DMS153 (cell line): ENCODE measurements at places on chromosomes 3 and 15.

GRCh38 chr15:84725001-84725491 lies 9.1 kb upstream of the SEC11A start:
- DNase-seq, result no peak

- DNase-seq, result no peak
These were observed at the start of gene CX3CR1 for GRCh38 chr3:39279745-39280517. Gene CX3CR1, minus strand, starts transcription at chr3:39280036. Its CDS starts 13,527 bp downstream, at chr3:39266509.

DNA sequence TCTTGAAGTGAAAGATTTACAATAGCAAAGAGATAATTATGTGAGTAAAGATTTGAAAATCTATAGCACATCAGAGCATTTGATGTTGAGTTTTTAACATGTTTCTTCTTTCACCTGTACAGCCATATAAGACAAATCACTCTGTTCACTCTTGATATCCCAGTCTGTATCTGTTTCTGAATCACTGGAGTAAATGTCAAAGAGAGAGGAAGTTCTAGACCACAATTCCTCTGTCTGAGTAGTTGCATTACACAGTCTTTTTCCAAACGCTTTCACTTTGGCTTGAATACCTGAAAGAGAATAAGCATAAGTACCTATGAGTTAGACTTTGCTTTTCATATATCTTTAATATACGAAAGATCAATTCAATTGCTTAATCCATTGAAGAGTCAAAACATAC lies 9.9 kb downstream of the THAP10 start:
- DNase-seq, result no peak

GRCh38 chr3:49761661-49762060 lies 24.7 kb downstream of the IP6K1 start:
- no peak for DNase-seq

DNA sequence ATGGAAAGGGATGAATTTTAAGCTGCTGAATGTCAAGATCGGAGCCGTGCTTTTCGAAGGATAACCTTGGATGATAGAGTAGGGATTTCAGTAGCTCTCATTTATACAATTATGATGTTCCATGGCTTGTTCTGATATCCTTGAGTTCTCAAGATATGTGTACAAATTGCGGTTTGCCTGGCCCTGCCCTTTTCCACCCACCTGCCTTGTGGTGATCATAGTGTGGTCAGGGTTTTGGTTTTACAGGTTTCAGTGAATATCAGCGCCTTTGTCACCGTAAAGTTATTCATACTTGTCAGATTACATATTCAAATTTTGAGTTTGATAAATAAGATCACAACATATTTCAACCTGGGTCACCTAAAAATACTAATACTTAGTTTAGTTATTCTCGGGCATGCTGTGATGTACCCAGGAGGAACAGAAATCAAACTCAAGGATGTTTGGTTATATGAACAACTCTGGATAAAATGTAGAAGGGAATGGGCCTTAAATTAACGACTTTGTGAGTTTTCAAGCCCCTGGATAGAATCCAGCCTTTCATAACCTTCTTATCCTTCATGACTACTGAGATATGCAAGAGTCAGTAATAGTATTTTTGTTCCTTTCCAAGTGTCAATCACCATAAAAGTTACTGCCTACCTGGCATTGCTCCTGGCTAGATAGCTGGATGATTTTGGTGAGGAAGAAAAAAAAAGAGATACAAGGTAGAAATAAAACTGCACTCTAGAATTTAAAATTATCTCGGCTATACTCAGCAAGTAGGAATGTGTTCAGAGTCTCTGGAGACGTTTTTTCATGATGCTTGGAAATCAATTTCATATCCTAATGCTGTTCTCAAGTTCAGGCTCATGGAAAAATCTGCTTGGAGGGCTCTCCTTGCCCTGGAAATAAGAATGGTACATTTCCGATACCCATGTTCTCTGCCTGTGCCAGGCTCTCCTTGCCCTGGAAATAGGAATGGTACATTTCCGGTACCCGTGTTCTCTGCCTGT lies 209.2 kb upstream of the TPRG1 start:
- no peak for DNase-seq

GRCh38 chr3:50163572-50164455 lies 8.7 kb downstream of the SEMA3F start:
- DNase-seq, result no peak

- no peak for DNase-seq
These were observed 1032.4 kb downstream of the MCTP2 start for GRCh38 chr15:95263751-95264150.

DNA sequence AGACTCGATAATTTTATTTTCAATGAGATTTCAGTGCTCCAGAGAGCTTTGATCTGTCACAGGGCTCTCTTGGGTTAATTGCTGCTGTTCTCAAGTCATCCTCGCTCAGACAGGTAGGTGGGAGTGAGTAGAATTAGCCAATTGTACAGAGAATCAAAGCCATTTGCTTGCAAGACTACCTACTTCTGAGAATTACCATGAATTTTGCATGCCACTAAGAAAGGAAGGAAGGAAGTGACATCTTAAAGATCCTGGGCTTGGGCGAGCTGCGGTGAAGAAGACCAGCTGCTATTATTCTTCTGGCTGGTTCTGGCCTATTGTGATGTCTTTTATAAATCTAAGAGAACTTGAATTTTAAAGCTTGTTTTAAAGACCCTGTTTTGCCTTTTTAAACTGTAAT lies 154.1 kb upstream of the LPP start:
- DNase-seq, result no peak

- no peak for DNase-seq
These were observed 99.5 kb upstream of the ZBTB20 start for GRCh38 chr3:115246461-115247020.

GRCh38 chr3:58899953-58900298 lies 149.9 kb downstream of the CFAP20DC start:
- no peak for DNase-seq

GRCh38 chr15:66675446-66675845 lies 26.6 kb upstream of the SMAD6 start:
- DNase-seq, result no peak

- DNase-seq, result no peak
These were observed 144.7 kb downstream of the CHSY1 start for GRCh38 chr15:101107101-101107500.

- DNase-seq, result no peak
These were observed 4.6 kb downstream of the TPRA1 start for GRCh38 chr3:127585813-127586413.

- DNase-seq, result no peak
These were observed 32.1 kb upstream of the TNFAIP8L3 start for GRCh38 chr15:51126842-51127241.

DNA sequence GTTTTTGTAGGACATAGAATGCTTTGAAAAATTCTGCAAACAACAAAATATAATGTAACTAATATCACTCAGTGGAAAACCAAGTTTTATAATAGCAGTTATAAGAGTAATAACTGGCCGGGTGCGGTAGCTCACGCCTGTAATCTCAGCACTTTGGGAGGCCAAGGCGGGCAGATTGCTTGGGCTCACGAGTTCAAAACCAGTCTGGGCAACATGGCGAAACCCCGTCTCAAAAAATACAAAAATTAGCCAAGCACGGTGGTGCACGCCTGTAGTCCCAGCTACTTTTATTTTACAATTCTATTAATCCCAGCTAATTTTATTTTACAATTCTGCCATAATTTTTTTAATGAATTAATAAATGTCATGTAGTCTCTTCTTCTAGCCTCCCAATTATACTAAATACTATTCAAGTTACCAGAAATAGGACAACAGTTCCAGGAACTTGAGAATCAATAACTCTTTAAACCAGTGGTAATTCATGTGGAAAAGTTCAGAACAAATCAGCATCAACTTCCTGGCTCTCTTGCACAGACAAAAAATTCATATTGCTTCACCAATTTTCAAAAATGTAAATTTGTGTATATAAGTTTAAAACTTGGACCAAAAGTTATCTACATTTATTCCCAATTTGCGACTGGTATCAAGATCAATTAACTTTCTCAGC lies 2.2 kb downstream of the DENND4A start:
- DNase-seq, result no peak
